ENCODE measurements at places on chromosomes 5 and 9.

DNA sequence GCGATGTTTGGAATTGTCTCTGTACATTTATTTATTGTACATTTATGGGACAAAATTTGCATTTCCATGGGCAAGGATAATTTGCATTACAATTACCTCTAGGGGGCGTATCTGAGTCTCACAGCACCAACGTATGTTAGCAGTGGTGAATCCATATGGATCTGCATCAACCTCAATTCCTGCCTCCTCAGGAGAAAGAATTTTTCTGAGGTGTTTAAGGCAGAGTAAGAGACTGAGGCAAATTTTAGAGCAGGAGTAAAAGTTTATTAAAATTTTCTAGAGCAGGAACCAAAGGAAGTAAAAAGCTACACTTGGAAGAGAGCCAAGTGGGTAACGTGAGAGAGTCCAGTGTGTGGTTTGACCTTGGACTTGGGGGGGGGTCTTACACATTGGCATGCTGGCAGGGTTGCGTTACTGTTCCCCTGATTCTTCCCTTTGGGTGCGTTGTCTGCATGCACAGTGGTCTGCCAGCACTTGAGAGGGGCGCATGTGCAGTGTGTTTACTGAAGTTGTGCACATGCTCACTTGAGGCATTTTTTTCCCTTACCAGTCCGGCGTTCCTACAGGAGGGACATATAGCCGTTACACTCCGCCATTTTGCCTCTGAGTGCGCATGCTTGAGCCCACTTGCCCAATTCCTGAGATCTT lies 21.0 kb upstream of the RAB14 start:
- DNase-seq = no peak

DNA sequence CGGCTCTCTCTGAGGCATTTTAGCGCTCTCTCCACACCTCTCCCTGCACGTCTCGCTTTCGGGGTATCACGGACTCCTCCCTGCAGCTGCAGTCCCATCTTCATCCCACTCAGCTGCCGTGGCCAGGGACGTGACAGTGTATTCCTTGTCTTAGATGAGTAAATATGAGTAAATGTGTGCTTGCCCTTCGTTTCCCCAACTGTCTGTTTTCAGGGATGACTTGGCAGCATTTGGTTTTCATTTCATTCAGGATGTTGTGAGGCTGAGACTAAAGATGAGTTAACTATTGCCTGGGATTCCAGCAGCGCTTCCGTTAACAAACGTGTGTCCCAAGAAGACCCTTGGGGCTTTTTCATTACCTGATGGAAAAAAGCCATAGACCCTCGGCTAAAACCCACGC lies 29.5 kb downstream of the GDNF start:
- DNase-seq = no peak

GRCh38 chr5:135206862-135207261 lies 172.8 kb upstream of the PITX1 start:
- DNase-seq = no peak

DNA sequence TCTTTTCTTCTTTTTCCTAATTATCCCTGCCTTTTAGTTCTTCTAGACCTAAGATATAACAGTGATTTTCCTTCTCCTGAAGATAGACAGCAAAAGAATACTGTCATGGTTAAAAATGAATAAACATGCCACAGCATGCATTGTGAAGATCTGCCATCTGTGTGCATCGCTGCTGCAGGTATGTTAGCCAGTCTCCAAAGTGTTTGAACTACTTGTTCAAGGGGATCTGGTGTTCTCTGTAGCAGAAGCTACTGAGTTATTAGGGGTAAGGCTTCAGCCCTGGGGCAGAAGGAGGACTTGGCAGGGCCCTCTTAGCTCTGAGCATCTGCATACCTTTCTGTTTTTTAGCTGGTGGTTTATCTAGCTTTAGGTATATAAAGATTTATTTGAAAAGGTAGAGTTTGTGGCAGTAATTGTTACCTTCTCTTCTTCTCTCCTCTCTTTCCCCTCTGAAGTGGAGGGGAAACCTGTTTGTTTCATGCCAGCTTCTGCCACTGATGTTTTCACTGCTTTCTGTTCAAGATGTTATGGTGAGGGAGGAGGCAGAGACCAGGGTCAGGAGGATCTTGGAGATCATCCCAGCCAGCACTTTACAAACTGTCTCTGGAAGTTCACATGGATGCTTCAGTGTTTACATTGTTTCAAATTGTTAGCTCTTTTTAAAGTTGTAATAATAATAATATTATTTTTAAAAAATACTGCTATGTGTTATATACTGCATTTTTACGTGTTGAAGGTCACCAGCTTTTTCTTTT lies 25.2 kb downstream of the GALNT10 start:
- no peak for DNase-seq

- DNase-seq = no peak
Observed at GRCh38 chr5:146716636-146717035, 161.9 kb downstream of the PPP2R2B start.

All from HS-27A (cell line).